ENCODE measurements at places on chromosomes 5 and 9.

GRCh38 chr5:81657386-81657785 is 93.5 kb downstream of the SSBP2 start:
- DNase-seq, result no peak

- no peak for DNase-seq
Observed at GRCh38 chr5:173329491-173330337, 1.5 kb upstream of the STC2 start.

GRCh38 chr5:65172486-65173129 is 309.1 kb downstream of the ADAMTS6 start:
- no peak for DNase-seq

DNA sequence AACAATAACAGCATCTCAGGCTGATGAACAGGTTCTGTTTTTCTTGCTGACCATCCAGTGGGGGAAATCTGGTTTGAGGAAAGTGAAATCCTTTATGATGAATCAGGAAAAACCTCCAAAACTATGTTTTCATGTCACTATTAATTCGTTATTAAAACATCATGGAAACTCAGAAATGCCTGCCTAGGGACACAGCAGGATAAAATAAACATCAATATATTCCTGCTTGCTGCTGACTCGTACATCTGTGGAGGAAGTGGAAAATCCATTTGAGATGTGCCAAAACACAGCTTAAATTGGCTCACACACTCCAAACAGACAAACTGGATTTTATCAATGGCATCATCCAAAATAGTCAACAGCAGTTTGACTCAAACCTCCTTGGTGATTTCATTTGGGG is 53.0 kb downstream of the TEK start:
- DNase-seq, result no peak

DNA sequence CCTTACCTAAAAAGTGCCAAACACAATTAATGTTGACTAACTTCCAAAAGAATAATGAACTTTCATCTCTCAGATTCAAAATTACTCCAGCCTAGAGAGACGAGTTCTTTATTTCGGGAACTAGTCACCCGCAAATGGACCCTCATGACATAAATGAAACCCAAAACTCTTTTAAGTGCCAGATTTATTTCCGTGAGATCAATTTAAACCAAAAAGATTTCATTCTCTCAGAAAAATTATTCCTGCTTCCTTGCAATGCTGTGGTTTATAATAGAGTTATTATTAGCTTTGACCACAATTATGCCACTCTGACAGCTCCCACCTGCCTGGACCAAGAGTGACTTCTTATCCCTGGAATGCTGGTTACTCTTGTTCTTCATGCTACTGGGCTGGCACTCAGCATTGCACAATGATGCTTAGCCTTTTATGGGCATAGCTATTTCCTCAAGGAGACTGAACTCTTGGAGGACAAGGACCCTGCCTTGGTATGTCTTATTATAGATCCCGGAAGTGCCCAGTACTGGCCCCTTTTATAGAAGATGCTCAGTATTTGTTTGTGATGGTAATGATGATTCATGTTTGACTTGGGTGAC is 183.5 kb downstream of the SNX18 start:
- DNase-seq, result no peak

DNA sequence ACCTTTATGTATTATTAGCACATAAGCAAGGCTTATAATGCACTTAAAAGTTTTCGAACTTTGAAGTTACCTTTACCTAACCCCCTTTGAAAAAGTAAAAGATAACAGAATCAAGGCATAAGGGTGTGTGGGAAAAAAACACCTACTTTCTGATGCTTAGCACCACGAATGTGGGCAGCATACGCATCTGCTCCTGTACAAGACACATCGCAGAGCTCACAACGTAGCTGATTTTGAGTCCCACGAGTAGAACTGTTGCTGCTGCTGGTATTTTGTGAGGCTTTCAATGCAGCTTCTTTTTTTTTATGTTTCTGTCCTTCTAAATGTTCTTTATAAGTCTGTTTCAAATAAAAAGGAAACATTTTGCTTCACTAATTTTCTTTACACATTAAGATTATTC is 40.8 kb downstream of the ZFR start:
- DNase-seq, result no peak

DNA sequence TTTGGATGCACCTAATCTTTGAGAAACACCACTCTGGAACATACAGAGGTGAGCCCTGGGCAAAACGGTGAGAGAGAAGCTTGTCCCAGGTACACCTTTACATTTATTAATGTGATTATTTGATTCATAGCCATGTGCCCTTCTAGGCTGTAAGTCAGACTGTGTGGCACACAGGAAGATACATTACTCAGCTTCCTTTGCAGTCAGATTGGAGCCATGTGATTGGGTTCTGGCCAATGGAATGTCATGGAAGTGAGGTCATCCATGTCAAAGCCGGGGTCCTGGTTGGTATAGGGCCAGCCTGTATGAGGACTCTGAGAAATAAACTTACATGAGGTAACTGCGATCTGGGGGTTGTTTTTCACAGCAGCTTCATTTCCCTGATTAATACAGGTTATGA is 106.8 kb upstream of the CD180 start:
- no peak for DNase-seq

- no peak for DNase-seq
Observed at GRCh38 chr9:71764891-71765290, 3.4 kb downstream of the CEMIP2 start.

GRCh38 chr5:65840071-65840470 is 86.3 kb upstream of the ERBIN start:
- DNase-seq, result no peak

GRCh38 chr9:130874783-130875182 is 21.8 kb downstream of the QRFP start:
- DNase-seq, result no peak

- no peak for DNase-seq
Observed at GRCh38 chr9:17695482-17695881, 116.6 kb downstream of the SH3GL2 start.

GRCh38 chr5:120600639-120601038 is 136.5 kb downstream of the PRR16 start:
- no peak for DNase-seq

Measured in erythroblast (primary cell).